ENCODE measurements at places on chromosomes 7 and 10.

- H3K27me3 ChIP-seq: peaks cover 25% of the 10 kb centered on the region
- no peaks in the 10 kb centered on the region for H3K36me3 ChIP-seq
- no peak overlapping the region for H3K27ac ChIP-seq
- H3K4me3 ChIP-seq: no peak overlapping the region
- H3K4me1 ChIP-seq: peaks cover 28% of the 10 kb centered on the region
- DNase-seq: no peak
Measured at GRCh38 chr7:156101355-156101754, 289.1 kb upstream of the SHH start.

DNA sequence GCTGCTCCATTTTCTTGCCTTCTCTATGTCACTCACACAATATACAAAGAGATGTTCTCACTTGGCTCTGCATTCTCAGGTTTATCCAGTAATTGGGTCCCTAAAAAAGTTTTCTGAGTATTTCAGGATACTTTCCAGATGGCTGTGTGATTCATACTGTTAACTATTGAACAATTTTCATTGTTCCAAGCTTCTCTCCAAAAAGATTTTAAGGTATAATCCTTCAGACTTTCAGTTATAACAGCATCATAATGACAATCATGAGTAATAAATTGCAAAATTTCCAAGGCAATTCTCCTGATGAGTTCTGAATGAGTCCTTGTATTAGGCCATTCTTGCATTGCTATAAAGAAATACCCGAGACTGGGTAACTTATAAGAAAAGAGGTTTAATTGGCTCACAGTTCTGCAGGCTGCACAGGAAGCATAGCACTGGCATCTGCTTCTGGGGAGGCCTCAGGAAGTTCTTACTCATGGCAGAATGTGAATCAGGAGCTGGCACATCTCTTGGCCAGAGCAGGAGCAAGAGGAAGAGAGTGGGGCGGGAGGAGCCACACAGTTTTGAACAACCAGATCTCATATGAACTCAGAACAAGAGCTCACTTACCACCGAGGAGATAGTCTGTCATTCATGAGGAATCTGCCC, 148.1 kb downstream of the SLC16A9 start:
- H3K27ac ChIP-seq: no peak overlapping the region
- H3K4me3 ChIP-seq: no peak overlapping the region
- H3K27me3 ChIP-seq: no peaks in the 10 kb centered on the region
- no peaks in the 10 kb centered on the region for H3K4me1 ChIP-seq

- no peak overlapping the region for H3K27ac ChIP-seq
- peak overlapping the region; percentile 83 for H3K4me3 ChIP-seq
- DNase-seq: no peak
- H3K27me3 ChIP-seq: no peaks in the 10 kb centered on the region
- no peaks in the 10 kb centered on the region for H3K36me3 ChIP-seq
Measured at GRCh38 chr10:92690915-92691590, 1.3 kb downstream of the HHEX start.

- no peak overlapping the region for H3K4me3 ChIP-seq
- no peak for DNase-seq
- no peaks in the 10 kb centered on the region for H3K36me3 ChIP-seq
- H3K27me3 ChIP-seq: peaks cover 14% of the 10 kb centered on the region
- no peak overlapping the region for H3K27ac ChIP-seq
- H3K4me1 ChIP-seq: no peaks in the 10 kb centered on the region
Measured at GRCh38 chr10:11106621-11107374, 89.1 kb downstream of the CELF2 start.

DNA sequence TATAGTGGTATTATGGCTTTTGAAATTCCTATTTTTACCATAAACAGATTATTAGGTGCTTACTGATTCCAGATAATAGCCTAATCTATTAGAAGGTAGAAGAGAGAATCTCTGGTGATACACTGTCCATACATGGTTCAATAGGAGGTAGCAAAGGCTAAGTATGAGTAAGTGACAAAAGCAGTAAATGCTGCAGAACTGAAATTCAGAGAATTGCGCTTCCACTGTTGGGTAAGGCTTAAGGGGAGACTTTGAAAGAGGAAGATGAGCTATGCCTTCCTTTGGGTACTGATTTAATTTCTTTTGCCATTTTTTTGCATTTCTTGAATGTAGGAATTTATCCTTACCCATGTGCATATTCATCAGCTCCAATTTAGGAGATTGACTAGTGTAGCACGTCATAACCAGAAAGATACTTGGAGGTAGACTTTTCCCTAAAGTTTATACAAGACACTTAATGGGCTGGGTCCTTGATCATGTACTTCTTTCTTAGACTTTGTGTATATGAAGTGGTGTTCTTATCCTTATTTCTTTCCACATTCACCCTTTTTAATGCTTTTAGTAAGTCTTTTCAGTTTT, 15.3 kb downstream of the MKLN1 start:
- peaks cover 25% of the 10 kb centered on the region for H3K36me3 ChIP-seq
- H3K4me3 ChIP-seq: no peak overlapping the region
- no peak for DNase-seq
- H3K27me3 ChIP-seq: no peaks in the 10 kb centered on the region
- peaks cover 19% of the 10 kb centered on the region for H3K4me1 ChIP-seq

GRCh38 chr10:74683067-74683466, 143.3 kb upstream of the KAT6B start:
- no peaks in the 10 kb centered on the region for H3K36me3 ChIP-seq
- H3K27me3 ChIP-seq: no peaks in the 10 kb centered on the region
- H3K4me3 ChIP-seq: no peak overlapping the region
- DNase-seq: no peak
- H3K27ac ChIP-seq: no peak overlapping the region

GRCh38 chr7:115476671-115477181, 553.8 kb downstream of the TFEC start:
- no peaks in the 10 kb centered on the region for H3K27me3 ChIP-seq
- no peaks in the 10 kb centered on the region for H3K36me3 ChIP-seq
- no peak for DNase-seq
- no peaks in the 10 kb centered on the region for H3K4me1 ChIP-seq
- no peak overlapping the region for H3K4me3 ChIP-seq

GRCh38 chr7:103795787-103796186, 193.7 kb downstream of the RELN start:
- no peaks in the 10 kb centered on the region for H3K36me3 ChIP-seq
- no peak overlapping the region for H3K4me3 ChIP-seq
- H3K4me1 ChIP-seq: no peaks in the 10 kb centered on the region
- H3K27me3 ChIP-seq: no peaks in the 10 kb centered on the region
- DNase-seq: no peak

DNA sequence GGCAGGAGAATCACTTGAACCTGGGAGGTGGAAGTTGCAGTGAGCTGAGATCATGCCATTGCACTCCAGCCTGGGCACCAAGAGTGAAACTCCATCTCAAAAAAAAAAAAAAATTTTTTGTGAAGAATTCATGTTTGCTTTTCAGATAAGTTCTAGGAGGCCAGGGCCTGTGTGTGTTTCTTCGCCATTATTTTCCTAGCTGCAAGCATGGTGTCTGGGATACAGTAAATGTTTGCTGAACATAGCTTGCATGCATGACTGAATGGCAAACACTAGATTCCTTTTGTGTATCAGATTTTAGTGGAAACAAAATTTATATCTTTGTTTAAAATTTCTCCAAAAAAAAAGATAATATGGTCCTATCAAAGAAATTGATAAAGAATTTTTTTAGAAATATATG, 9.7 kb upstream of the MACC1 start:
- H3K4me3 ChIP-seq: no peak overlapping the region
- no peak overlapping the region for H3K27ac ChIP-seq
- H3K4me1 ChIP-seq: peaks cover 11% of the 10 kb centered on the region
- no peaks in the 10 kb centered on the region for H3K27me3 ChIP-seq

- no peaks in the 10 kb centered on the region for H3K27me3 ChIP-seq
- DNase-seq: no peak
- H3K36me3 ChIP-seq: 0 out of 2 replicates have a peak, but pooled peaks cover 7% of the 10 kb centered on the region
- peaks cover 31% of the 10 kb centered on the region for H3K4me1 ChIP-seq
Measured at GRCh38 chr7:23422909-23423308, 47.4 kb downstream of the IGF2BP3 start.

DNA sequence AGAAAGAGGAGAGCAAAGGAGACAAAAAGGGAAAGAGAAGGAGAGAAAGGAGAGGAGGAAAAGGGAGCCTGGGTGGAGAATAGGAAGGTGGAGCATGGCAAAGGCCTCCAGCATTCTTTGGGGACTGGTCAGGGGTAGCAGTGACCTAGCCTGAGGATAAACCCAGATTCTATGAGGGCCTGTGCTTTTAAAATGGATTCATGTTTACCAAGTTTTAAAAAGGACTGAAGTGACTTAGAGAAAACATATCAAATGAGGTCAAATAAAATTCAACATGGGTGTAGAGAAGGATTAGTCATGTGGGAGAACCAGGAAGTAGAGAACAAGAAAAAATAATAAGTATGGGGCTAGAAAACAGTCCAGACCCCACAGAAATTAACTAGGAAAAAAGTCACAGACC, 20.7 kb downstream of the CREB3L2 start:
- H3K27me3 ChIP-seq: no peaks in the 10 kb centered on the region
- no peak overlapping the region for H3K4me3 ChIP-seq
- peak; percentile 76 for DNase-seq

GRCh38 chr10:89793649-89794254, 92.4 kb downstream of the KIF20B start:
- DNase-seq: peak; percentile 25
- no peak overlapping the region for H3K4me3 ChIP-seq
- no peaks in the 10 kb centered on the region for H3K36me3 ChIP-seq
- no peak overlapping the region for H3K27ac ChIP-seq
- no peaks in the 10 kb centered on the region for H3K27me3 ChIP-seq

- H3K4me3 ChIP-seq: no peak overlapping the region
Measured at GRCh38 chr7:138710536-138711385, 9.6 kb upstream of the SVOPL start.

DNA sequence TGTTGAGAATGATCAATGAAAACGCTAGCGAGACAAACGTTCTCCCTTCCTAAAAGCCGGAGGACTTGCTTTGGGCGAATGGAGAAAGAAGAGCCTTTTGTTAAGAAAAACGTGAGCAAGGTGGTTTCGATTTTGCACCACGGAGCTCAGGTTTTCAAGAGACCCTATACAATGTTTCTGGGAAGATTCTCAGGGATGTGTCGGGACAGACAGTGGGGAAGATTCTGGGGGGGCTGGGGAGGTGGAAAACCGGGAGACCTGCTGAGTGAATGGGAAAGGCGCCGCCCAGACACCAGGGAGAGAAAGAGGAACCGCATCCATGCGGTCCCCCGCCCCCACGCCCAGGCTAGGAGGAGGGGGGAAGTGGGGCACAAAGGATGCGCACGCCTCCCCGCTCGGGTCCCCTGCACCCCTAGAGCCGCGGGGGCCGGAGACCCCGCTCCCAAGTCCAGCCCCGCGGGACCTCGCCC, 745 bp downstream of the YWHAG start:
- H3K4me1 ChIP-seq: peaks cover 44% of the 10 kb centered on the region
- H3K36me3 ChIP-seq: peaks cover 18% of the 10 kb centered on the region
- peak overlapping the region; percentile 73 for H3K4me3 ChIP-seq
- DNase-seq: peak; percentile 42

GRCh38 chr10:74842301-74842954, 16.0 kb downstream of the KAT6B start:
- no peaks in the 10 kb centered on the region for H3K36me3 ChIP-seq
- no peak overlapping the region for H3K27ac ChIP-seq
- no peaks in the 10 kb centered on the region for H3K27me3 ChIP-seq
- DNase-seq: no peak

DNA sequence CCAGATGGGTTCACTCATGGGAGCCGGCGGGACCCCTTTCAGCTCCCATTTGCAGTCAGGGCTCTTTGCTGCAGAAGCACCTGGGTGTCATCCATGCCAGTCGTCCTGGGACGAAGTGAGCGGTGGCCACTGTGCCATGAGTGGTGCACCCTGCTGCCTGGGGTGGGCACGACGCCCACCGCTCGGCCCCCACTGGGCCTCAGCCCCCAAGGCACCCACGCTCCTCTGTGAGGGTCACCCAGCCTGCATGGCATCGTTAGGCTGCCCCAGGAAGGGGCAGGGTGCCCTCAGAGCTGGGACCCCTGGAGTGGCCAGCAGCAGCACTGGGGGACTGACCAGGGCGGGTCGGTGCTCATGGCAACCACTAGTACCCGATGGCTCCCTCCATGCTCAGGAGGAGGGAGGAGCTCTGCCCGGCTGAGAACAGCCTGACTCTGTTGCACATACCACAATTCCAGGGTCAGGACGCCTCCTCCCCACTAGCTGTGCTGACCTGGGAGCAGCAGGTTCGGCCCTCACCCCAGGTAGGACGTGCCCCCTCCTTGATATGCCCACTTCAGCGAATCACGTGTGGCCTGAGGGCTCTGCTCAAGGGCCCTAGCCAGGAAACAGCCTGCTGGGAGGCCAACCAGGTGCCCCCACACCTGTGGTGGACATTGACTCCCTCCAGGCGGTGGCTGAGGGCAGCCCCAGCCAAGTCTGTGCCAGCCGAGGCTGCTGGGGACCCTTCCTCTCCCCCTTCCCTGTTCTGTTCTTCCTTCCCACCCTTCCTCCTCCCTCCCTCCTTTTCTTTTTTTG, 28.5 kb upstream of the CFAP46 start:
- no peak for DNase-seq
- H3K4me3 ChIP-seq: no peak overlapping the region
- no peaks in the 10 kb centered on the region for H3K36me3 ChIP-seq
- H3K27ac ChIP-seq: no peak overlapping the region
- H3K27me3 ChIP-seq: peaks cover 87% of the 10 kb centered on the region

- peak overlapping the region; percentile 65 for H3K27ac ChIP-seq
- peaks cover 17% of the 10 kb centered on the region for H3K4me1 ChIP-seq
- no peak overlapping the region for H3K4me3 ChIP-seq
- DNase-seq: no peak
- H3K27me3 ChIP-seq: no peaks in the 10 kb centered on the region
Measured at GRCh38 chr10:13615650-13616300, 29.0 kb downstream of the PRPF18 start.

DNA sequence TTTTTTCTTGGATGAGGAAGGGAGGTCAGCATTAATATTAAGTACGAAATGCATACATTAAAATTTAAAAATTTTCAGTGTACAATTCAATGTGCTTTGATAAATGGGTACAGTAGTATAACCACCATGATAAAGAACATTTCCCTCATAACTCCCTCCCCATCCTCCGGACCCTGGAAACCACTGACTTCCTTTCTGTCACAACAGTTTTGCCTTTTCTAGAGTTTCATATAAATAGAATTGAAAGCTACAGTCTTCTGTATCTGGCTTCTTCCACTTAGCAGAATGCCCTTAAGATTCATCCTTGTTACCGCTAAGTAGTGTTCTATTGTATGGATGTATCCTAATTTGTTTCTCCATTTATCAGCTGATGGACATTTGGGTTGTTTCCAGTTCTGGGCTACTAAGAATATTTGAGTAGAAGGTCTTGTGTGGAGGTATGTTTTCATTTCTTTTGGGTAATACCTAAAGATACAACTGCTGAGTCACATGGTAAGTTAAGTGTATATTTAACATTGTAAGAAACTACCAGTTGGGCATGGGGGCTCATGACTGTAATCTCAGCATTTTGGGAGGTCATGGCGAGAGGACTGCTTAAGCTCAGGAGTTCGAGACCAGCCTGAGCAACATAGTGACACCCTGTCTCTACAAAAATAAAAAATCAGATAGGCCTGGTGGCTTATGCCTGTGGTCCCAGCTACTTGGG, 30.8 kb downstream of the ABI1 start:
- no peak for DNase-seq
- H3K4me3 ChIP-seq: no peak overlapping the region
- no peaks in the 10 kb centered on the region for H3K4me1 ChIP-seq
- H3K27me3 ChIP-seq: no peaks in the 10 kb centered on the region
- H3K36me3 ChIP-seq: no peaks in the 10 kb centered on the region
